ENCODE measurements at places on chromosomes 5 and 9.

- no peak for DNase-seq
These were observed 177.8 kb upstream of the ADCY2 start for GRCh38 chr5:7218141-7218540.

DNA sequence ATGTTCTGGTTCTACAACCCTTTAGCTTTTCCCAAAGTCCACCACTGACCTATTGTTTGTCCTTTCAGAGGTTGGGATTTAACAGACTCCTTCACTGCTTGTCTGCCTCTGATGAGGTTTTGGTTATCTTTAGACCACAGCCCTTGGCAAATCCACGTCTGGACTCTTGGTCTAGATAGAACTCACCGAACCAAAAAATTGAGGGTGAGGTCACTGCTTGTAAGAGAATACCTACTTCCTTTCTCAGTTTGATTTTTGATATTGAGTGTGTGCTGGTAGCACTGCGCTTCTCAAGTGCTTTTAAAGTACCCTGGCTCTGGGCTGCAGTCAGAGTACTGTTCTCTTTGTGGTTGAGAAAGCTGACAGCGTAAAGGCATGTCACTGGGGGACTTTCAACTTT lies 61.7 kb downstream of the JMY start:
- DNase-seq, result no peak

DNA sequence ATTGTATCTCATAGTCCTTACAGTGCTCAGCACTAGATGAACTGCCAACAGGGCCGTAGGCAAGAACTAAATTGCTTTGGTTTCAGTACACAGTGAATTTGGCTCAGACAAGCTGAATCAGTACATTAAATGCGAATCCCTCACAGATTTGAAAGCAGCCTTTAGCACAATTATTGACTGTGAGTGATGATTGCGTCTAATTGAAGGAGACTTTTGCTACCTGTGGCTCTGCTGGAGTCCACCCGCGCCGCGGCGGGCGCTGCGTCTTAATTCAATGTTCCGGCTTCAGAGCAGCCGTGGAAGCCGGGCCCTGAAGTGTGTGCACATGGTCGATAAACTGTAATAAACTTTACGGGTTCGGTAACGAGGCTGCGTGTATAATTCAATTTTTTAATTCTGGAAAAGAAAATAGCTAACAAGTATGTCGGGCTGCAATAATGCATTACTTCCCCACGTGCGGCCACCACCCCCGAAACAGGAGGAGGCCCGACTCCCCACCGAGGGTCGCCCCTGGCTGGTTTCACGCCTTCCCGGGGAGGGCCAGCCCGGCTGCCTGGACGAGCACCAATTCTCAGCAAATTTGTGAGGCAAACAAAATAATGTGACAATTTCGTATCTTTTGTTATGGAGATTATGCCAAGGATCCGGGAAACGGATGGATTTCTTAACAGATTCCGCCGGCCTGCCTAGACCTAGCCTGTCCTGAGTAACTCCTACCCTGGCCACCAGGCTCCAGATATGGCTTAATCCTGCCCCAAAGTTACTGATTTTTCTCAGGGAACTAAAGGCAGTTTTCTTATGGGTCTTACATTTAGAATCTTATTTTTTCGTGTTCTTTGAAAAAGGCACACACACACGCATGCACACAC lies 269.4 kb upstream of the IRX1 start:
- no peak for DNase-seq

GRCh38 chr5:35248843-35249780 lies 18.8 kb upstream of the PRLR start:
- no peak for DNase-seq

DNA sequence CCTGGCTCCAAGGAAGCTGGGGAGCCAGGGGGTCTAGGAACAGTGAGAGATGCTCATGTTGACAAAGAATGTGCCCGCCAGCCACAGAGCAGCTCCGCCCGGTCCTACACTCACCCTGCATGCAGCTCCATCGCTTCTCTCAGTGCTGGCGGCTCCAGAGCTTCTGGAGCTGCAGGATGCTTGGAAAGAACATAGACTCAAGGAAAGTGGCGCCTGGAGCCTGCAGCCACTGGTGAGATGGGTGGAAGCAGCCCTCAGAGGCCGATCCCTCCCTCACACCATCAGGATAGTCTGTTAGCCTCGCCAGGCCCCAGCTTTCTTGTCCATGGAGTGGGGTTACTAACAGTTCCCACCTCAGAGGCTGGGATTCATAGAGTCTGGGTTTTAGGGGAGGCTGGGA lies 26.4 kb upstream of the SLC6A19 start:
- DNase-seq, result no peak

DNA sequence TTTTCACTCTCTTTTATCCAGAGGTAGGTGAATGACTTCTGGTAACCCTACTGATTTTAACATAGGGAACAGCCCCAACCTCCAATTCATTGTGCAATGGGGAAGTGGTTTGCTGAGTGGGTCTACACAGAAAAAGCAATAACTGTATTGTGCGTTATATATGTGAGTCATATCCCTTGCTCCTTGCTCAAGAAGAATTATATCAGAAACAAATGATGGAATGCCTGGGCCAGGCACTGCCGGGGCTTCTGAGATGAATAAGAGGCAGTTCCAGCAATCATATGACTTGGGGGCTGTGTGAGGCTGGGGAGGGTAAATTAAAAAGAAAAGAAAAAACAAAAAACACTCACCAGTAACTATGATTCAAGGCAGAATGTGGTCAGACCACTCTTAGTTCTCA lies 79.2 kb upstream of the ABCA1 start:
- no peak for DNase-seq

Measured in CD8-positive, alpha-beta T cell (primary cell).